ENCODE measurements at places on chromosomes 1 and 21. TPM values are rescaled to one million over a fixed set of nuclear protein-coding genes. Genes with fewer than 3 reads are reported as not detected.

DNA sequence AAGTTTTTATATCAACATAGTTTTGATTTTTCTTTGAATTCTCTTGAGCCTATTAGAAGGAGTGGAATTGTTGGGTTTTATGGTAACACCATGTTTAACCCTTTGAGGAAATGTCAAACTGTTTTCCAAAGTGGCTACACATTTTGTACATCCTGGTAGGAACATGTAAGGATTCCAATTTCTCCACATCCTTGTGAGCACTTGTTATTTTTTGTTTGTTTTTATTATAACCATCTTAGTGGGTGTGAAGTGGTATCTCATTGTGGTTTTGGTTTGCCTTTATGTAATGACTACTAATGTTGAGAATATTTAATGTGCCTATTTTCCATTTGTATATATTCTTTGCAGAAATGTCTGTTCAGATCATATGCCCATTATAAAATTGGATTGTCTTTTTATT, 120.5 kb downstream of the FGGY start:
- DNase-seq = no peak

Gene B4GALT3
- 21.8 TPM for polyA plus RNA-seq

DNA sequence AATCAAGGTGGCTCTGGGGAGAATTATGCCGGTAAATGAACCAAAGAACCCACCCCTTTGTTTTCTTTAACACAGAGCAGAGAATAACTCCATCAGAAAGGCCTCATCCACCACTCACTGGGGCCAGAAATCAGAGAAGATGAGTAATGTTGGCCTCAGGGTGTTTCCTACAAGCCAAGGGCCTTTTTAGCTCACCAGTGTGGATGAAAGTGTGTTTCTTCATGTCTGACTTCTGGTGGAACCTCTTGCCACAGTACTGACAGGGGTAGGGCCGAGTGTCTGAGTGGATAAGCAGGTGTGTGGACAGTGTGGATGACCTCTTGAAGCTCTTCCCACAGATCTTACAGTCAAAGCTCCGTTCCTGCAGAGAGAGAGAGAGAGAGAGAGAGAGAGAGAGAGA, 8.3 kb downstream of the GFI1 start:
- no peak for DNase-seq

- no peak for DNase-seq
Observed at GRCh38 chr1:220789532-220790147, 2.9 kb downstream of the MTARC1 start.

- DNase-seq = no peak
Observed at GRCh38 chr1:70146488-70146887, 58.9 kb downstream of the LRRC40 start.

- DNase-seq = no peak
Observed at GRCh38 chr1:59410457-59410856, 113.6 kb downstream of the FGGY start.

Gene FCRL2
- polyA plus RNA-seq = not detected

GRCh38 chr1:231986631-231987336, 360.2 kb downstream of the DISC1 start:
- DNase-seq = no peak

Gene SPAG17
- 0.07 TPM for polyA plus RNA-seq

DNA sequence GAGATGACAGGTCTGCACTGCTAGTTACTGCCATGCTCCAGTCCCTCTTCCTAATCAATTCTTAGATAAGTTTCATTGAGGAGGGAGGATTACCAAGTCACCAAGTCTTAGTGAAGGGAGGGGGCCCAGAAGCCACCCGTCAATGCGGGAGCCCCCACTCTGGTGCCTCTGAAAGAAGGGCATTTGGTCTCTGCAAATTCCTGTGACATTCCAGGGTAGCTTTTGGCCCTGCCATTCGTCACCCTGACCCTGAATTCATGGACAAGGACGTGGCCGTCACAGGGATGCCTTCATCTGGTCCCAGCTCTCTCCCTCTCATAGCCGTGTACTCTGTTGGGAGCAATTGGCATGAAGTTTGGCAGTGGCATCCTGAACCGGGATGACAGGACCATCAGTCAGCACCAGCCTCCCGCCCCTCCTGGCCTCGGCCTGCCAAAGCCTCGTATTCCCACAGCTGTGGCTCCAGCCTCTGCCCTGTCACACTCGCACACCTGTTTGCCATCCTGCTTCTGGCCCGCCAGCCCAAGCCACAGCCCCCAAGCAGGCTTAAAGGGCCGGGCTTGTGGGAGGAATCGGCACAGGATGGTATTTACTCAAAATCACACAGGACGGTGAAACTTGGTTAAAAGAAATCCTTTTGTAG, 150.7 kb downstream of the CLIC6 start:
- no peak for DNase-seq

DNA sequence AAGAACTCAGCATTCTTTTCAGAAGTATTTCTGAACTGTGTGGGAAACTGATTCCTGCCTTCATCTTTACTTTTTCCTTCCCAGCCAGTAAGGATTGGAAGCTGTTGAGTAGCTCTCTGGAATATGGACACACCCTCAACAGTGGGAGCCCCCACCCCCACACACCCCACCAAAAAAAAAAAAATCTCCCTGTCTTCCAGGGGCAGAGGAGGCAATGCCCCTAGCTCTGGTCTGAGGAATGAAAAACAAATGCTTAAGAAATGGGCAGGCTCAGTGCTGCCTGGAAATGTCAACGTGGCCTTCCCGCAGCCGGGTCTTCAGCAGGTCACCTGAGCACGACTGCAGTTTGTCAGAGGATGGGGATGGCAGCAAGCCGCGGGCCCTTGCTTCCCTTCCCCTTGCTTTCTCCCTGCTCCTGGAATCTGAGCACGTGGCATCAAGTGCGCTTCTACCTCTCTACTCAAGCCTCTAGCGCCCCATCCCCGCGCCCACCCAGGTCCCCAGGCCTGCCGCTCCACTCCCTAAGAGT, 479 bp downstream of the RGS16 start:
- DNase-seq = no peak

DNA sequence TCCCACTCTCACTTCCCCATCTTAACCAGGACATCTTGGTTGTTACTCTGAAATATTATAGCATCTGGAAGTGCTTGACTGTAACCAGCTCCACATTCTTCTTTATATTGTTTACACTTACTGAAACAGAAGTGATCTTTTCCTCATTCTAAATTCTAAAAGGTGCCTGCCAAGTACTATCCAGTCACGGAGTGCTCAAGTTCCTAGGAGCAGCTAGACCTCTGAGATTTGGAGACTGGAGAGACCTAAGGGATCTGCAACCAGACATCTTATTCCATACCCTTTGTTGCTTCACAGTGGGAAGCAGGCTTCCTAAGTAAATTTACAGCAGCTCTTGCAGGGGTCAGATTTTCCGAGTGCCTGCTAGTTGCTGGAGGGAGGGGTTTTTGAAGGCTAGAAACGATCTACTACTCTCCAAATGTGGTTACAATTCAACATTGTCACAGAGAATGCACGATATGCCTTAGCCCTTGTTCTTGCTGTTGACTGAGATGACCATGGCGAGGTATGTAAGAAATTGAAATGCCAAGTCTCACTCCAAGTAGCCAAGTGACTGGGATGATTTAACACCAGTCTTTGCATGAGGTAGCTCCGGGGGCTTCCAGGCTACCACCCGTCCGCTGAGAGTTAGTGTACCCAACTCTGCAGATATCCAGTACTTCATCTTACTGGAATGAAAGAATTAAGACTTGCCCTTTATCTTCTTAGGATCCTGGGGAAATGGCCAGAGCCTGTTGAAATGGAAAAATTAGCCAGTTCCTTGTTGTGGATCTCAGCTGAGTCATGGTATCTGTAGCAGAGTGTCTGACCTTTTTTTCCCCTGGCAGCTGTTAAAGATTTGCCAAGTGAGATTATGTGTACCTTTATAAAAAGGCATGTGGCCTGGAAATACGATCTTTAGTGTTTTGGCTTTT, 150.8 kb downstream of the MAST2 start:
- peak; percentile 26 for DNase-seq

GRCh38 chr1:91830242-91831131, 55.5 kb downstream of the TGFBR3 start:
- peak; percentile 76 for DNase-seq

- DNase-seq = no peak
Observed at GRCh38 chr1:26168410-26169197, at the start of gene C1orf232. Gene C1orf232 (minus strand): TSS chr1:26168963. CDS start chr1:26168499, 464 bp downstream.

- no peak for DNase-seq
Observed at GRCh38 chr1:5728663-5729355, 263.4 kb downstream of the NPHP4 start.

Gene CELA2A
- not detected for polyA plus RNA-seq

DNA sequence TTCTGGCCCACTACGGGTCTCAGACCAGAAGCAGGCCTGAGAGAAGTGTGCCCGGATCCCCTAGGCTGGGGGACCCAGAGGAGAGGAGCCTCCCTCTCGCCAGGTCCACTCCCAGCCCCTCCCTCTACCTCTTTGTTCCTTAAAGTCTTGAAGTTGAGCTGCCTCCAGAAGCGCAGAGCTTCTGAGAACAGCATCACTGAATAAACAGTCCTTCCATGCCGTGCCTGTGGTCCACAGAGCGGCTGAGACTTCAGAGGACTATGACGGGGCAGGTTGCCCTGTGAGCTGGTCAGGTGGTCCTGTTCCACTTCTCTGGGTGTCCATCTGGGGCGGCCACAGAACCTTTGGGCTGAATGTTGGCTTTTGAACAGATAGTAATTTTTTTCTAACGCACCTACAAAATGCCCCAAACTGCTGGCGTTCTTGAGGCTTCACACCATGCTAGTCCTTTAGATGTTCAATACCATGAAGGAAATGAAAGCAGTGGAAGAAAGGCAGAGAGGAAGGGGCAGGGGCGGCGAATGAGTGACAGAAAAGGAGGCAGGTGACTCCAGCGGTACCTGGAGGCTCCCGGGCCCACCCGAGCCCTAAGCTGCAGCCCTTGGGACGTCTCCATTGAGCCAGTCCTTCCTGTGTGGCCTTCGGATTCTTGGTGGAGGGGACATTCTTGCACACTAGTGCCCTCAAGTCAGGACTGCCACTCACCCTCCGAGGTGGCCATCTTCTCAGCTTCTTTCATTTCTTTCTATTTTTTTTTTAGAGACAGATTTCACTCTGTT, 239.3 kb upstream of the VAMP3 start:
- DNase-seq = no peak

- no peak for DNase-seq
Observed at GRCh38 chr1:70891051-70891843, 156.4 kb downstream of the PTGER3 start.

Gene HP1BP3
- 141 TPM for polyA plus RNA-seq
